ENCODE measurements at places on chromosomes 6 and 20. TPM values are rescaled to one million over a fixed set of nuclear protein-coding genes. Genes with fewer than 3 reads are reported as not detected.

The RUNX2 gene
- 3.2 TPM for total RNA-seq

The PRICKLE4 gene
- total RNA-seq: not detected

The NR2E1 gene
- not detected for total RNA-seq

The ZNF391 gene
- total RNA-seq: 1.7 TPM

The MOG gene
- total RNA-seq: not detected

The MYT1 gene
- not detected for total RNA-seq

The CRYBG1 gene
- 27.7 TPM for total RNA-seq

The SLC22A3 gene
- 2.9 TPM for total RNA-seq

All from uterine smooth muscle cell (primary cell).